Brain (organoid and tissue), 16 donors: ENCODE measurements at places on chromosomes 4 and X.

GRCh38 chrX:101659601-101660063 lies at the start of gene ARMCX2:
Gene ARMCX2, minus strand, starts transcription at chrX:101659850. Its CDS starts 2,262 bp downstream, at chrX:101657588.
- DNase-seq, result peak; percentile 87

DNA sequence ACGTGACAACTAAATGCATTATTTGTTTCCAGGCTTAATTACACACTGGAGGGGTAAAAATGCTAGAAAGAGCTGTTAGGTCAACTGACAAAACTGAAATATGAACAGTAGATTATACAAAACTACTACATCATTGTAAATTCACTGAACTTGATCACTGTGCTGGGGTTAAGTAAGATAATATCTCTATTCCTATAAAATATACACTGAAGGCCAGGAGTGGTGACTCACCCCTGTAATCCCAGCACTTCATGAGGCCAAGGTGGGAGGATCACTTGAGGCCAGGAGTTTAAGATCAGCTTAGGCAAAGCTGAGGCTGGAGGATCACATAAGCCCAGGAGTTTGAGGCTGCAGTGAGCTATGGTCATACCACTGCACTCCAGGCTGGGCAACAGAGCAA lies 31.8 kb upstream of the NKX6-1 start:
- DNase-seq, result no peak

GRCh38 chrX:142036116-142036515 lies 132.4 kb downstream of the MAGEC1 start:
- no peak for DNase-seq

DNA sequence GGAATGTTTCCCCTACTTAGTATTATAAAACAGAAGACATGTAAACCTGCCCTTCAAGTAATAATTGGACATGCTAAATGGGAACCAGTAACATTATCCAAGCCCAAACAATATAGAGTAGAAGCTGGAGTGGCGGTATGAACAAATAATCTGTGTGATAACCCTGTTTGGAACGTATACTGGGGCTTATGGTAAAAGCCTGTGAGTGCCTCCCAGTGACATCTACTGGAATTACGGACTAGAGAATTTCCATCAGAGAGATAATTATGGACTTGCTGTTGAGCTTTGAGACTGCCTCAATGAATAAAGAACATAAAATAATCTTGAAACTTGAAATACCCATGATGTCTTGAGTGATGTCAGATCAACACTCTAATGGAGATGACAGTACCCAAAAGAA lies 406.3 kb upstream of the GRIA3 start:
- no peak for DNase-seq

DNA sequence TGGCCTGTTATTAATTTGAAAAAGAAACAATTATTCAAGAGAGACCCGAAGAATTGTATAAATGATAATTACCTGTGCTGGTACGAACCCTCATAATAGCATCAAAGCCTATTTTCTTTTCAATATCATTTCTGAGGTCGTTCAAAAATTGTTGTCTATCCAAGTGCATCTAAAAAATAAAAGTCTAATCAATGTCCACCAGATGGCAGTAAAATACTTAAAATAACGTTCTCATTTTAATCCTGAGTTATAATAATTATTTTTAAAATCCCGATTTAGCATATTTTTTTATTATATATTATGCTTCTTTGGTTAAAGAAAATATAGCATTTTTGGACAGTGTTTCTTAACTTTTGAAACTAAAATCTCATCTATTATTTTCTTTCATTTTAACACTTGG lies 55.7 kb downstream of the METTL14 start:
- DNase-seq, result peak; percentile 43
